ENCODE measurements at places on chromosomes 5 and 9.

DNA sequence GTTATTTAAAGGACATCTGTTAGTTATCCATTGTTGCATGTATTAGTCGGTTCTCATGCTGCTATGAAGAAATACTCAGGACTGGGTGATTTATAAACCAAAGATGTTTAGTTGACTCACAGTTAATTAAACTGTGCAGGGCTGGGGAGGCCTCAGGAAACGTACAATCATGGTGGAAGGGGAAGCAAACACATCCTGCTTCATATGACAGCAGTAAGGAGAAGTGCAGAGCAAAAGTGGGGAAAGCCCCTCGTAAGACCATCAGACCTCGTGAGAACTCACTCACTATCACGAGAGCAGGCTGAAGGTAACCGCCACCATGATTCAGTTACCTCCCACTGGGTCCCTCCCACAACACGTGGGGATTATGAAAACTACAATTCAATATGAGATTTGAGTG is 2064.1 kb downstream of the MAT2B start:
- peak; percentile 11 for DNase-seq

GRCh38 chr9:130207241-130207992 is 35.2 kb downstream of the NCS1 start:
- no peak for DNase-seq

DNA sequence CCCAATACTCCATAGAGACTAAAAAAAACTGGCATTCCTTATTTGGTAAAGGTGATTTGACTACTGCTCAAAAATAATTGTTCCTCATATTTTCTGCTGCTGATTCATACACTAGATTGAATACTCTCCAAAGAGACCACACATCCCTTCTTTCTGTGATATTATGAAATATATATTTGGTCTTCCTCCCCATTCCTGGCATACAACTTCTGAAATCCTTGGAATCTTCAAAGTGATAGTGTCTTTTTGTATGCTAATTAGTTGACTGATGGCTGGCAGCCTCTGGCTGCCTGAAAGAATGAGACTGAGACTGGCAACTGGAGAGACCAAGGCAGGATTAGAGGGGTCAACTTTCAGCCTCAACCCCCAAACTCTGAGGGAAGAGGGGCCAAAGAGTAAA is 348.0 kb upstream of the RFX3 start:
- no peak for DNase-seq

GRCh38 chr5:160250826-160251225 is 21.5 kb downstream of the FABP6 start:
- no peak for DNase-seq

DNA sequence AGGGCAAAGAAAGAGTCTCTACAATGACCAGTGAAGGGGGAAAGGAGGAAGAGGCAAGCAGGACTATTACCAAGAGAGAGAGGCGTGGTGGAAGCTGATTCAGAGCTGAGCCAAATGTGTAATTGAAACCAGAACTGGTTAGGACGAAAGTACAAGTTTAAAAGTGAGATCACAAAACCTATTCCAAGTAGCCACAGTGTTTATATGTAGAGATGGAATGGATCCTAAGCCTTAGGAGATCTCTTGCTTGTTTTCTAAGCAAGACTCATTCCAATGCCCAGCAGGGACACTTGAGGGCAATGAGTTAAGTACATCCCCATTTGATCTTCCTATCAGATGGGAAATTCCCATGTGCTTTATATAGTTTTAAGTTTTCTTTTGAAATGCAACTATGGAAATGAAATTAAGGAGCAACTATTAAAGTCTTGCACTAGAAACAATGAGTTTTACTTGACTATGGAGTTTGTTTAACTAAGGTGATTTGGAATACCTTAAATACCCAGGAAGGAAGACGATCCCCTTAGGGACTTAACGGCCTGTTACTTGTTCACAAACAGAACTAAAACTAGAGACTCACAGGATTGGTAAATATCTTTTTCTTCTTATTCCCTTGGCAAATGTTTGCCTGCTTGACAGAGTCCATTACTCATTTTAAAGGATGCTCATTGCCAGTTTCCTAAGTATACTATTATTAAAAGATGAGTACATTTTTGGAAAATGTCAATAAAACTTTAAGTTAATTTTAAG is 51.1 kb upstream of the SNX2 start:
- no peak for DNase-seq

- no peak for DNase-seq
Measured at GRCh38 chr9:127829205-127829906, 25.1 kb downstream of the ENG start.

DNA sequence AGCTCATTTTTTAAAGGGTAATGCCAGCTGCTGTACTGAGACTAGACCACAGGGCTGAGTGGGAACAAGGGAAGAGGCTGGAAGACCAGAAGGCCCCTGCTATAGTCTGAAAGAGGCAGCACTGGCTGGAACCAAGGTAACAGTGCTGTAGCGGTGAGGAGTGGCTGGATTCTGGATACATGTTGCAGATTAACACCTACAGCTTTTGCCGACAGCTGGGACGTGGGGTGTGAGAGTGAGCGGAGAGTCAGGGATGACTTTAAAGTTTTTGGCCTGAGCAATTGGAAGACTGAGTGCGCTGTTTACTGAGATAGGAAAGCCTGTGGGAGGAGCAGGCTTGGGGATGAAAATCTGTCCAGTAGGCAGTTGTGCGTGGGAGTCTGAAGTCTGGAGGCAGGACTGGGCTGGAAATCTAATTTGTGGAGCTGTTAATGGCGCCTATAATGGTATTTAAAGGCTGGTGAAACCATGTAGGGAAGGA is 26.5 kb downstream of the AQP7 start:
- no peak for DNase-seq

DNA sequence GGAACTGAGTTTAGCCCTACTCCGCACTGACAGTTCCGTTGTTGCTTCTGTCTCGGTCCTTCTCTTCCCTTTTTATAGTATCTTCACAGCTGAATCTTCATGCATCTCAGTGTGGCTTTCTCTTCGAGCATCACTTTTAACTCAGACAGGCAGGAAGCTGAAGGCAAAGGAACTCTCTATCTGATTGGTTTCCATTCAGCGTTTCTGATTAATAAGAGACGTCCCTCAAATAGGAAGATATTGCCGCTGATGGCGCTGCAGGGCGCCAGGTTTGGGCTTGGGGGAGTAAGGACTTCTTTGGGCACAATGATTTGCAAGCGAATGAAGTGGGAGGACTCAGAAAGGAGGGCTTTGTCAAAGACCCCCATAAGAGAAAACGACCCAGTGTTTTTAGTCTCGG is at the start of gene CDH9:
CDH9 (minus strand) TSS at position 111 of the 400 bp plus-strand sequence. CDS start 50,253 bp downstream, outside the sequence.
- DNase-seq = peak; percentile 18

- no peak for DNase-seq
Measured at GRCh38 chr9:18834740-18835361, 198.2 kb downstream of the SAXO1 start.

DNA sequence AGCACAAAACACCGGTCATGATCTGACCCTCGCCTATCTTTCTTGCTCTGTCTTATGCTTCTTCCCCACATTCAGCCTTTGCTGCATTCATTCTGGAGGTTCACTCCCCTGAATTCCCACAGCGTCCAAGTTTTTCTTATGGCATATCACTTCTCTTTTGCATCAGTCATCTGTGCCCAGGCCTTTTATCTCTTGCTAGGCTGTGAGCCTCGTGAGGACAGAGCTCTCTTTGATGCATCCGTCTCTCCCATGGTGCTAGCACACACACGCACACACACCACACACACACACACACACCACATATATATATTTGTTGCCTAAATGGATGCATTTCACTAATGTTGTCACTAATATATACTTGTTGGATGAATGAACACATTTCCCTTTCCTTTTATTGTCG is 45.8 kb upstream of the ATG10 start:
- DNase-seq = no peak

GRCh38 chr5:54673523-54674225 is 156.1 kb downstream of the SNX18 start:
- DNase-seq = peak; percentile 57

GRCh38 chr9:111253742-111254437 is 76.1 kb downstream of the OR2K2 start:
- DNase-seq = peak; percentile 13

DNA sequence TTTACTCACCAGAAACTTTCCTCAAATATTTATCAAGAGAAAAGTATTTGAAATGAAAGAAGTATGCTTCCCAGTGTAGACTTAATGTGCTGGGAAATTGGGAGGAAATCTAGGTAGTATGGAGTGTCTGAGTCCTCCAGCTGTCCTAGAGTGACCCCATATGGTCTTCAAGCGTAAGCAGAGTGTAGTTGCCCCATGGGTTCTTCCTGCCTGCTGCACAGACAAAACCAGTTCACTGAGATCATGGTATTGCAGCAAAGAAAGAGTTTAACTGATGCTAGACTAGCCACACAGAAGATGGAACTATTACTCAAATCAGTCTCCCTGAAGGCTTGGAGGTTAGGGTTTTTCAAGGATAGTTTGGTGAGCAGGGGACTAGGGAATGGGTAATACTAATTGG is 114.9 kb upstream of the PRLR start:
- DNase-seq = no peak

DNA sequence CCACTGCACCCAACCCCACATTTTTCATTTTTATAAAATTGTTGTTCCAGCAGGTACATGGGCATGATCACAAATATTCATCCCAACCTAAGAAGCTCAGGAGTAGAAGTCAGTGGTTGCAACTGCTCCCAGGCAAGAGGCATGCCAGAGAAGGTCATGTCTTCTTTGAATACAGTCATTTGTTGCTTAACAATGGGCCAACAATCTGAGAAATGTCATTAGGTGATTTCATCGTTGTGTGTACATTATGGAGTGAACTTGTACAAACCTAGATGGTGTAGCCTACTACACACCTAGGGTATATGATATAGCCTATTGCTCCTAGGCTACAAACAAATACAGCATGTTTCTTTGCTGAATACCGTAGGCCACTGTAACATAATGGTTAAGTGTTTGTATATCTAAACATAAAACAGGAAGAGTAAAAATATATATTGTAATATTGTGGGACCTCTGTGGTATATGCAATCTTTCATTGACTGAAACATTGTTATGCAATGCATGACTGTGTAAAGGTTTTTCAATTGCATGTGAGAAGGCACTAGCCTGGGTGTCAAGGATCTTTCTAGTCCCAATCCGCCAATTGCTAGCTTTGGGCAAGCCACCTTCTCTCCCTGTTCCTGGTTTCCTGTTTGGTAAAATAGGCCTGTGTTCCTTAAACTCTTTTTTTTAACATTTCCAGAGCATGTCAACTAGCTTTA is 27.6 kb downstream of the ATP10B start:
- peak; percentile 31 for DNase-seq

GRCh38 chr9:78319197-78320029 is 22.5 kb downstream of the PSAT1 start:
- no peak for DNase-seq

DNA sequence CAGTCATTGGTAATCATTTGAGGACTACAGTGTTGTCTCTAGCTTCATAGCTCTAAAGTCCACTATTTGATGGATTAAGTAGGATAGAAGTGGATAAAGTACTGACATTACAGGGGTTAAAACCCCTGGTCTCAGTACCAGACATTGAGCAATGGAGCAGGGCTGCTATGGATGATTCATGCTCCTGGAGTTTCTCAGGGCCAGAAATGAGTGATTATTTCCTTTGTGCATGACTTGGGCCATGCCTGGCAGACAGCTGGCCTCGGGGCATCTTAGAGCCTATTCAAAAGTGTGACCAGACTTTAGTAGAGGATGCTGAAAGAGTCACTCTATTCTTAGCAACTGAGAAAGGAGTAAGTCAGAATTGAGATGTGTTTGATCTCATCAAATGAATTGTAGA is 350.7 kb upstream of the TLE4 start:
- no peak for DNase-seq

- no peak for DNase-seq
Measured at GRCh38 chr5:146754621-146755020, 123.9 kb downstream of the PPP2R2B start.

DNA sequence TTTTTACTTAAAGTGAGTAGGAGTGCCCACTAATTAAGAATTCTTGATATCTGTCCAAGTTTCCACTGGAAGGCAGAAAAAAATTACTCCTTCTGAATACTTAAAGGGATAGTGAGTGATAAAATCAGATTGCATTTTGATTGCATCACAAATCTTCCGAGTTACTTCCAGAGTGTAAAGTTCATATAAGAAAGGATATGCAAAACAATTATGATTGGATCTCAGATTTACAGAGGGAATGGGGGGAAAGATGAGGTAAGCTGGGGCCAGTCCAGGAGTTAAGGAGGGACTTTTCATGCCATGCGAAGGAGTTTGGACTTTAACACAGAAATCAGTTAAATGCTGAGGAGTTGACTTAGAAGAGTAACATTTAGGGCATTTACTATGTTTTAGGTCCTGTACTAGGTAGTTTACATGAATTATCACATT is 9.3 kb upstream of the RNF145 start:
- DNase-seq = no peak

DNA sequence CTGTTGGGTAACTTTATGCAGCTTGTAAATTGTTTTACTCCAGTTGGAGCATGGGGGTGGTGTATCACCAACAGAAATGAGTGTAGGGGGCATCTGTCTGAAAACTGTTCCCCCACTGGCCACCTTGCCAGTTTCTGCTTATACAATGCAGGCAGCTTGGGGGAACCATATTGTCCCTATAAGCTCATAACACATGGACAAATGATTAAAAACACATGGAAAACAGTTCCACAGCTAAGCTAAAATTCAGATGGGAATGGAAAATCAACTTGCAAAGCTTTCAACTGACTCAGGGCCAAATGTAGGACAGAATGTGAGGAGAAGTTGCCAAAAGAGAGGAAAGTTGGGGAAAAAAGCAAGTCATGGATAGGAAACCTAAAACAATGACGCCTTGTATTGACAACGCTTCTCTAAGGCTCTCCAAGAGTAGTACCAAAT is 7.9 kb upstream of the CER1 start:
- no peak for DNase-seq

GRCh38 chr5:140261403-140262171 is 41.3 kb downstream of the PFDN1 start:
- peak; percentile 55 for DNase-seq

DNA sequence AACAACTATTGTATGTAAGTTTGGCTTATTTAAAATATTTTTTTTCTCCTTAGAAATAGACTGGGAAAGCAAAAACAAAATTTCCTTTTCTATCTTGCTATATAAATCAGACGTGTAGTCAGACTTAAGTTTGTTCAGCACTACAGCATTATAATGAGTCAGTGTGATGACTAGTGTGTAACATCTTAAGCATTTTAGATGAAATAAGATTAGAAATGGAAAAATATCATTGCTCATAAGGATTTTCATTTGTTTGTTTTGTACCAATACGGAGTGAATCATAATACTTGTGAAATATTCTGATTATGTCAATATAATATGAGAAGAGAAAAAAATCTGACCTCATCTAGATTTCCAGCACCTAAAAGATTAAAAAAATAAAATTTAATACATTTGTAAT is 64.7 kb upstream of the RICTOR start:
- DNase-seq = no peak

DNA sequence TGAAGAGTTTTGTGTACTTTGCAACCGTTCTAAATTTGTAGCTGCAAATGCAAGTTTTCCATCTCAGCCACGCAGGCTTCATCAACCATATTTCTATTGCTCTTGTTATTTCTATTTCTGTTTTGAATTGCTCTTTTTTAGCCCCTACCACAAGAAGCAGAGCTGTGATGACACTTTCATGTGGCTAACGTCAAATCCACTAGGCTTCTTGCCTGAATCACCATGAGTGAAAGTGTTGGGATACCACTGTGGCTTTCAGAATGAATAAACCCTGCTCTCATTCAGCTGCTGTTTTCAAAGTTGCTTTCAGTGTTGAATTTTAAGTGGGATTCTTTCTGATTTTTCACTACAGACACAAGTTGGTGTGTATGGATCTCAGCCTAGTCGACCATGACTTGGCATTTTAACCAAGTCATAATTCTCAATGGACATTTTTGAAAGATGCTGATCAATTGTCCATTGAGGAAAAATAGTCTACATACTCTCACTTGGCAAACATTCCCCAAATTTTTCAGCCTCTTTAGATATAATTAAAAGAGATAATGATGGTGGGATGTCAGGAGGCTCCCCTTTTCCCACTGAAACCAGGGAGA is 41.0 kb upstream of the MTAP start:
- DNase-seq = no peak
